DND-41 (cell line): ENCODE measurements at places on chromosomes 16 and 17.
A peak's percentile ranks its signal among the peaks of the same experiment; 100 is the strongest.

DNA sequence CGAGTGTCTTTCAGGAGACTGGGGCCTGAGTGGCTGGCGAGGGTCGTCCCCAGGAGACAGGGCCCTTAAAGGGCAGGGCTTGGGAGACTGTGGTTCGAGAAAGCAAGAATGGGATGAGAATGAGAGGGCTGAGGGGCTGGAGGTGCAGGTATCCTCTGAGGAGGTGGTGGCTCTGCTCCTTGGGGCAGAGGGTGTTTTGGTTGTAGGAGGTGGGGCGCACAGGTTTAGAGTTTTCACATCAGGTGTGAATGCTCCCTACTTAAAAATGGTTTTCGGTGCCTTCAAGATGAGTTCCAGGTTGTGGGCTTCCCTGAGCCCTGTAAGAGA is 430 bp downstream of the BCAS3 start:
- H3K27ac ChIP-seq, result peak overlapping the region; percentile 64
- peaks cover 19% of the 10 kb centered on the region for H3K4me1 ChIP-seq
- H3K4me3 ChIP-seq, result peak overlapping the region; percentile 46; the same call in 1 of the 2 replicates
- no peak for DNase-seq
- H3K27me3 ChIP-seq, result no peaks in the 10 kb centered on the region

- no peak for DNase-seq
- H3K4me3 ChIP-seq, result no peak overlapping the region
- no peak overlapping the region for H3K27ac ChIP-seq
- H3K36me3 ChIP-seq, result no peaks in the 10 kb centered on the region
- H3K27me3 ChIP-seq, result peaks cover 3% of the 10 kb centered on the region
Measured at GRCh38 chr17:71635187-71635586, 485.6 kb upstream of the SOX9 start.

DNA sequence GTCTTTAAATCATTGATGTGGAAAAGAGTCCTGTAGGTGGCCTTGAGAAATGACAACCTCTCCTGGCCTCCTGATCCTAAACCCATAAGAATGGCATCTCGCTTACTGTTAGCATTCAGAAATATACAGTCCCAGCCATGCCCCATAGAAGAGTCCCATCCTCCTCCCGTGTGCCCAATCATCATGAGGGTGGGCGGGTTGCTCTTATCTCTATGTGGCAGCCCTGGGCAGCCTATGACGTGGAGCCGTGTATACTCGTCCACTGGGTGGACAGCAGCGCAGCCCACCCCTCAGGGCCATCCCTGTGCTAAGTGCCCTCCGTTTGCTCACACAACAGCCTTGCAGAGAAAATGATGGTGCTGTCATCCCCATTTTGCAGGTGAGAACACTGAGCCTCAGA is 105.3 kb downstream of the AMFR start:
- DNase-seq, result no peak
- no peak overlapping the region for H3K4me3 ChIP-seq
- no peaks in the 10 kb centered on the region for H3K27me3 ChIP-seq
- peaks cover 5% of the 10 kb centered on the region; the same call in 1 of the 2 replicates for H3K36me3 ChIP-seq
- no peak overlapping the region for H3K27ac ChIP-seq
- H3K4me1 ChIP-seq, result no peaks in the 10 kb centered on the region

DNA sequence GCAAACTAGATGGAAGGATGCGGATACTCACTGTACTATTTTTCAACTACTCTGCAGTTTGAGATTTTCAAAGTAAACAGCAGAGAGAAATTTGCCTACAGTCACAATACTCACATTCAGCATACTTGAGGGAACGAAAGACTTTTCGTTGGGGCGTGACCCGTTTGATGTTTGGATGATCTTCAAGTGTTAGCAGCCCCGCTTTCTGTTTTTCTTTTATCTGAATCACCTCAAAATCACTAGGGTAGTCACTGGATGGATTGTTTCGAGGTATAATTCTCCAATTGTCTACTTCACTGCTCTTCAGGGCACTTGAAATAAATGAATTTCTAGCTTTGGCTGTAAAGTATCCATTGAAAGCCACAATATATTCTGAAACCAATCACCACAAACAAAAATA is 17.8 kb downstream of the MBTPS1 start:
- DNase-seq, result no peak
- H3K4me1 ChIP-seq, result peaks cover 33% of the 10 kb centered on the region
- no peak overlapping the region for H3K4me3 ChIP-seq

- H3K27ac ChIP-seq, result no peak overlapping the region
- no peak overlapping the region for H3K4me3 ChIP-seq
- H3K36me3 ChIP-seq, result no peaks in the 10 kb centered on the region
- peaks cover 32% of the 10 kb centered on the region for H3K4me1 ChIP-seq
- DNase-seq, result no peak
Measured at GRCh38 chr17:77322514-77323412, 182.0 kb downstream of the SEC14L1 start.

DNA sequence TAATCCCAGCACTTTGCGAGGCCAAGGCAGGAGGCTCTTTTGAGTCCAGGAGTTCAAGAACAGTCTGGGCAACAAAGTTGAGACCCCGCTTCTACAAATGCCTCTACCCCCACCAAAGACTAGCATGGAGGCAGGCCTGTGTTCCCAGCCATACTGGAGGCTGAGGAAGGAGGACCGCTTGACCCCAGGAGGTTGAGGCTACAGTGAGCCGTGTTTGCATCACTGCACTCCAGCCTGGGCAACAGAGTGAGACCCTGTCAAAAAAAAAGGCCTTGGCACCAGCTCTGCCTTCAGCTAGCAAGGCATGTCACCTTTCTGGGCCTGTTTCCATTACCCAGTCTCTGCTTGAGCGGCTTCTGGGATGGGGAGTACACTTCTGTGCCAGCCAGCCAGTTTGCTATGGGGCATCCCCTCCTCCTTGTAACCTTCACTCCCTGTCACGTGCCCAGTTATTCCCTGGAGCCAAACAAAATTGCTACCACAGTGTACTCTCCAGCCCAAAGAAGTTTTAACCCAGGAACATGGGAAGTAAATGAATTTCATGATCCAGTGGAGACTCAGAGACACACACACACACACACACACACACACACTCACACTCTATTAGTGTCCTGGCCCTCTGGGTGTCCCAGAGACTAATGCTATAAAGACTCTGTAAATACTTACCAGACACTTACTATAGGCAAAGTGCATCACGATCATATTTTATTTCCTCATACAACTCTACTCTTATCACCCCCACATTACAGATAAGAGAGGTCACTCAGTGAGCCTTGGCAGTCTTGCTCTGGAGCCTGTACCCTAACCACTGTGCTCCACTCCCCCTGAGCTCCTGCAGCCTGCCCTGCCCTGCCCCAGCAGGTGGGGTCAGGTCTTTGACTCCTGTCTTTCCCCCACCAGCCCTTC is 2.5 kb downstream of the CISD3 start:
- peak overlapping the region; percentile 82 for H3K27ac ChIP-seq
- H3K4me3 ChIP-seq, result peak overlapping the region; percentile 87; the same call in 1 of the 2 replicates

- H3K4me1 ChIP-seq, result no peaks in the 10 kb centered on the region
- H3K4me3 ChIP-seq, result no peak overlapping the region
- no peak overlapping the region for H3K27ac ChIP-seq
- H3K27me3 ChIP-seq, result no peaks in the 10 kb centered on the region
- no peak for DNase-seq
- peaks cover 38% of the 10 kb centered on the region for H3K36me3 ChIP-seq
Measured at GRCh38 chr17:40178021-40178601, 841 bp downstream of the RAPGEFL1 start.

- no peaks in the 10 kb centered on the region for H3K27me3 ChIP-seq
- H3K27ac ChIP-seq, result no peak overlapping the region
- DNase-seq, result no peak
- H3K36me3 ChIP-seq, result no peaks in the 10 kb centered on the region
- no peak overlapping the region for H3K4me3 ChIP-seq
Measured at GRCh38 chr16:51210087-51210486, 59.0 kb upstream of the SALL1 start.

DNA sequence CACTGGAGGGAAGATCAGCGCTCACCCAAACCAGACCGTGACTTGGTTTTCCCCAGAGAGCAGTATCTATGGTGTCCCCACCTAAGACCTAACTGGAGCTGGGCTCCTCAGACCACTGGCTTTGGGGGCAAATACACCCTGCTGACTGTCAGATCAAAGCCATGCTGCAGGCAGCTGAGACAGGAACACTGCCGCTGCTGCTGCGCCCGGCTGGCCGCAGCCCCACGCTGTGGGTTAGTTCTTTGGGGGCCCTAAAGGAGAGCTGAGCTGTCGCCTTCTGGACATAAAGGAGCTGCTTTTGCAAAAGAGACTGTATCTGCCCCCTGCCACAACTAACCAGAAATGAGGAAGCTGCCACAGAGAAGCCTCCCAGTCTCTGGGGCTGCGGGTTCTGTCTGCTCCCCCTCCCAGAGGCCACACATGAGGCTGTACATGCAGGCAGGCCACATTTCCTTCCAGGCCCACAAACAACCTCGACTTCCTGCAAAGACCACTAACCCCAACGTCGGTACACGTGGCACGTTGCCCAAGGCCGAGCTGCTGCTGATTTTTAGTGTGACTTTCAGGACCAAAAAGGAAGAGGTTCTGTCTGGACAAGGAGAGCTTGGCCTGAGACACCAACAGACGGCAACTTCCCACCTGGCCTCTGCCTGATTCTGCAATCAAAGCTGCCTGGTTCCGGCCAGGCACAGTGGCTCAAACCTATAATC is 18.2 kb upstream of the ABR start:
- H3K27ac ChIP-seq, result peak overlapping the region; percentile 76
- peaks cover 30% of the 10 kb centered on the region for H3K4me1 ChIP-seq
- H3K4me3 ChIP-seq, result peak overlapping the region; percentile 31; the same call in 1 of the 2 replicates

- H3K4me1 ChIP-seq, result no peaks in the 10 kb centered on the region
- DNase-seq, result peak; percentile 20
- H3K27ac ChIP-seq, result no peak overlapping the region
- no peak overlapping the region for H3K4me3 ChIP-seq
- H3K36me3 ChIP-seq, result no peaks in the 10 kb centered on the region
Measured at GRCh38 chr17:38579934-38580333, 25.8 kb downstream of the SRCIN1 start.

- DNase-seq, result no peak
- no peak within 1 kb of the TSS for H3K4me3 ChIP-seq
- H3K4me1 ChIP-seq, result peaks cover 16% of the 10 kb centered on the region
Measured at GRCh38 chr17:49995055-49995738, at the start of gene DLX3. Gene DLX3 (minus strand): TSS chr17:49995224. CDS start chr17:49994998, 226 bp downstream.

DNA sequence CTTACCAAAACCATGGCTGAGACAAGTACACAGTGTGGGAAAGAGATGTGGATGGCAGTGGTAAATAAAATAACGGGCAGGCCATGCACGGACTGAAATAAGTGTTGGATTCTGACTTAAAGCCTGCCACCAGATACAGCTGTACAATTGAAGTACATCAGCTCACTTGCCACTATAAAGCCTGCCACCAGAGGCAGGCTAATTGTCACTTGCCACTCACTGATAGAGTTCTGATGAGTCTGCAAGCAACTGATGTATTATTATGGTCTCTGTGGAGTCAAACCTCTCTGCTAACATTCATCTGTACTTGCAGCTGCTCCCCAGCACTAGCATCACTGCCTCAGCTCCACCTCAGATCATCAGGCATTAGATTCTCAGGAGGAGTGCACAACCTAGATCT is 93.0 kb downstream of the CYTH1 start:
- no peak overlapping the region for H3K27ac ChIP-seq
- H3K36me3 ChIP-seq, result peaks cover 16% of the 10 kb centered on the region
- no peak for DNase-seq
- H3K4me3 ChIP-seq, result no peak overlapping the region
- no peaks in the 10 kb centered on the region for H3K4me1 ChIP-seq
- H3K27me3 ChIP-seq, result no peaks in the 10 kb centered on the region

DNA sequence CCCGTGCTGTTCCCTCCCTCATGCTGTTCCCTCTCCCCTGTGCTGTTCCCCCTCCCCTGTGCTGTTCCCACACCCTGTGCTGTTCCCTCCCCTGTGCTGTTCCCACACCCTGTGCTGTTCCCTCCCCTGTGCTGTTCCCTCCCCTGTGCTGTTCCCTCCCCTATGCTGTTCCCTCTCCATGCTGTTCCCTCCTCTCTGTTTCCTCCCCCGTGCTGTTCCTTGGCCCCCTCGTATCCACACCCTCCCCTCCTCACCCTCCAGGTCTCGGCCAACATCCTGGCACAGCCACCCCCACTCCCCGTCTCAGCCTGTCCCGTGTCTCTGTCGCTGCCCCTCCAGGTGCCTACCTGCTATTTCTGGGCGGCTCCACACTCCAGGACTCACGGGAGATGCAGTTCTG is 48.5 kb upstream of the ZC3H18 start:
- H3K4me3 ChIP-seq, result no peak overlapping the region
- H3K27me3 ChIP-seq, result no peaks in the 10 kb centered on the region
- no peak overlapping the region for H3K27ac ChIP-seq
- no peak for DNase-seq
- H3K36me3 ChIP-seq, result no peaks in the 10 kb centered on the region

DNA sequence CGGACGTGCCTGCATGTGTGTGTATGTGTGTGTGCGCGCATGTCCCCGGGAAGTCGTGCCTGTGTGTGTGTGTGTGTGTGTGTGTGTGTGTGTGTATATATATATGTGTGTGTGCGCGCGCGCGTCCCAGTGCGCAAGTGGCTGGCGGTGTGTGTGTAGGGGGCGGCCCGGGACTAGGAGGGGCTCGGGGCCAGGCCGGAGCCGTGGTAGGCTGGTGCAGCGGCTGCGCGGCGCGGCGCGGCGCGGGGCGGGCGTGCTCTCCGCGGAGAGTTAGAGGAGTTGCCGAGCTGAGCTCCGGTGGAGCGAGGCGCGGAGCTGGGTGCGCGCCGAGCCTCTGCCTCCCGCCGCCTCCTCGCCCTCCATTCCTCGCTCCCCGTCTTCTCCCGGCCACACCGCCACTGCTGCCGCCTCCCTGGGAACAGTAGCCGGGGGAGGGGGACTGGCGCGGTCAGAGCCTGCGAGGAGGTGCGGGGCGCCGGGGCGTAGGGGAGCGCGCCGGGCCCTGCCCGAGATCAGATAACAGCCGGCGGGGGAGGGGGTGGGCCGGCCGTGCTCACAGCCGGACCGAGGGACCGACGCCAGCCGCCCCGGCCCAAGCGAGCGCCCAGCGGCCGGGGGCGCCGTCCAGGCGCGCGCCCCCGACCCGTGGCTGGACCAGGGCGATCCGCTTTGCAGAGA is at the start of gene KCNJ12:
KCNJ12 (plus strand) TSS at position 277 of the 678 bp plus-strand sequence. CDS start 38,986 bp downstream, outside the sequence.
- H3K36me3 ChIP-seq, result no peaks in the 10 kb centered on the region
- H3K27ac ChIP-seq, result no peak within 1 kb of the TSS
- DNase-seq, result no peak
- no peaks in the 10 kb centered on the region for H3K4me1 ChIP-seq
- H3K4me3 ChIP-seq, result no peak within 1 kb of the TSS
- H3K27me3 ChIP-seq, result no peaks in the 10 kb centered on the region

DNA sequence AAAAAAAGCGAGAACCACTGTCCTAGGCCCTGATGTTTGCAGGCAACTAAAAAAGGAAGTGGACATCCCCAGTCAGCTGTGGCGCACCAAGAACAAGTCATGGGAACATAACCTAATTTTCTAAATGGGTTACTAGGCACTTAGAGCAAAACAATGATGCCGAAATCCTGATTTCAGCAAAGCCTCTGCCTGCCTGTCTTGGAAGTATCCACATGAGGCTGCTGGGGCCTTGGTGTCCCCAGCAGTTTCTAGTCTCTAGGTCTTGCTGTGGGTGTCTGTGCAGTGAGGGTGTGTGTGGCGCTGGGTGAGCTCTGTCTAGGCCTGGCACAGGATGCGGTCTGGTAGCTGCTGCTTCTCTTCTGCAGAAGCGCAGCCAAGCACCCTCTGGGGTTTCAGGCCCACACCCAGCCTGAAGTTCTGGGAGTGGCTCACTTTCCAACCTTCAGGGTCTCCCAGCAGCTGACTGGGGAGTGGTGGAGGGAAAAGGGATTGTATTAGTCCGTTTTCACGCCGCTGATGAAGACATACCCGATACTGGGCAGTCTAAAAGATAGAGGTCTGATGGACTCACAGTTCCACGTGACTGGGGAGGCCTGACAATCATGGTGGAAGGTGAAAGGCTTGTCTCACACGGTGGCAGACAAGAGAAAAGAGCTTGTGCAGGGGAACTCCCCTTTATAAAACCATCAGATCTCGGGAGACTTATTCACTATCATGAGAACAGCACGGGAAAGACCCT is 21.1 kb downstream of the STH start:
- H3K4me3 ChIP-seq, result no peak overlapping the region
- peaks cover 3% of the 10 kb centered on the region; the same call in 1 of the 2 replicates for H3K36me3 ChIP-seq
- no peaks in the 10 kb centered on the region for H3K4me1 ChIP-seq
